ENCODE measurements at places on chromosomes 4 and X.

DNA sequence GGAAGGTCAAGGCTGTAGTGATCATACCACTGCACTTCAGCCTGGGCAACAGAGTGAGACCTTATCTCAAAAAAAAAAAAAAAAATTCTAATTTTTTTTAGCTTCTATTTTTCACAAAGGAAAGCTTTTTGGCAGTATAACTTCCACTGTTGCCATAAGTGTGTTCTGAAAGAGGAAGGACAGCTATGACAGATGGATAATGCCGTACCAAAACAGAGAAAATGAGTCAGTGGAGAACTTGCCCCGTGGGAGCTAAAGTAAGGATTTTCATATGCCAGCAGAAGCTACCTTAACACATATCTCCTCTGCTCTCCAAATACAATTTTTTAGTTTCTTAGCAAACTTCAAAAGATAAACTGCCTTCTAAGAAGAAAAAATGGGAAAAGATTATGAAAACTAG, 43.7 kb downstream of the RPS3A start:
- no peak for DNase-seq

DNA sequence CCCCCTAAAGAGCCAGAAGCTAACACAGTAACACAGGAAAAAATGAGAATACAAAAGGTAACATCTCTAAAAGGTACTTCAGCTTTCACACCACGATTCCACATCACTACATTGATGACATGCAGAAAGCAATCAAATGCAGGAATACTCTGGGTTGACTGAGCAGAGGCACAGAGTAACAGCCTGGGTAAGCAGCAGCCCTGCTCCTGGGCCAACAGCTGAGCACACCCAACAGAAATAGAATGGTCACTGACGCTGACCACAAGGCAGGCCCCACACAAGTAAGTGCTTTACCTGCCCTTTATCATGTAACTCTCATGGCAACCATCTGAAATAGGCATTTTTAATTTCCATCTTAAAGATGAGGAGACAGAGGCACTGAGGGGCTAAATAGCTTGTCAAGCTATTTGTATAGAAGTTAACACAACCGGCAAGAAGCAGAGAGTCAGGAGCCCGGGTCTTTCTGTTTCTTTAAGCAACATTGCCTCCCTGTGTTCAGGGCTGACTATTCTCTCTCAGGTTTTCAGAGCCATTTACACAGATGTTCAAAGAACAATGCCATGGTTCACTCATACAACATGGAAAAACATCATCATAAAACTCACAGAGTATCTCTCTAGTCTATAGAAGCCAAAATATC, 168.9 kb downstream of the ZNF674 start:
- DNase-seq: no peak

DNA sequence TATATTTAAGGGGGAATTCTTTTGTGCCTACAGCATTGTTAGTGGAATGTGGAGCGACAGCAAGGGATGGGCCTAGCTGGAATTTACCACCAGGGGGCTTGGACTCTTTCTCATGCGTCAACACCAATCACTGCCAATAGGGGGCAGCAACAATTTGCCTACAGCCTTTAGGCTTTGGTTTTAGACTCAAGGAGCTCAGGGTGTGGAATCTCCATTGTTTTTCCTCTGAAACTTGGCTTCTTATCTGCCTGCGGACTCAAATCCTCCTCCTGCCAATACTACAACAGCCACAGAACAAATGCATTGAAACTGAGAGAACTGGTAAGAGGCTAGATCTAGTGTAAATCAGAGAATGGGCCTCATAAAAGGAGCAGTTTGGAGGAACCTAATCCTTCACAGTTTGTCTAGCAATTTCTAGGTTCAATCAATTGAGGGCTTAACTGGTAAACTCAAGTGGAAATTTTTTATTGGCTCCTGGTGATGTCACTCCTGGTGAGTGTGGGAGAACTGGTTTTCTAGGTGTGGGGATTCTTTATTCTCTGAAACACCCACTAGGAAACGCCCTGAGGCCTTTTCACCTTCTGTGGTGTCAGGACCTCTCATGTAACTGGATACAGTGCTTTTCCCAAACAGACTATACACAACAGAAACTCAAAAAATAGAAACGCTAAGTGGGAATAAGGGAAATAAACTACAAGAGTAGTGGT, 27.9 kb upstream of the TMSB4X start:
- peak; percentile 53 for DNase-seq

- no peak for DNase-seq
These were observed 75.5 kb upstream of the SLC39A8 start for GRCh38 chr4:102420563-102421398.

DNA sequence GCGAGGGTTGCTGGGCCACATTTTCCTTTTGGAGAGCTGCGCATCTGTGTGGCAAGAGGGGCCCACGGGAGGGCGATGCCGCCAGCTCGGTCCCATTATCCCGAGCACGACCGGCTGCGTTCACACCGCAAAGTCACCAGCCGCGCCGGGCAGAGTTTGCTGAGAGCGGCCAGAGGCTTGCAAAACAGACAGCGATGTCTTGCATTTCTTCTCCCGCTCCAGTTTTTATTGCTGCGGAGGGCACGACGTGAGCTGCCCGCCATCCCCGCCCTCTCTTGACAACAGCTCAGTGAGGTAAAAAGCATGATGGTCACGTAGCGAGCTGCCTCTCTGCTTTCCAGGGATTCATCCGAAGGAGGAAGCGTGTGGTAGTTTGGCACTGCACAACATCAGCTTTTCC, 102.1 kb upstream of the TENM3 start:
- DNase-seq: no peak

GRCh38 chrX:45952030-45952429, 593.2 kb downstream of the ZNF674 start:
- no peak for DNase-seq

GRCh38 chr4:162163892-162164759, at the start of gene FSTL5:
FSTL5 (minus strand) TSS chr4:162164000; CDS start chr4:162111396, 52,604 bp downstream.
- DNase-seq: no peak

DNA sequence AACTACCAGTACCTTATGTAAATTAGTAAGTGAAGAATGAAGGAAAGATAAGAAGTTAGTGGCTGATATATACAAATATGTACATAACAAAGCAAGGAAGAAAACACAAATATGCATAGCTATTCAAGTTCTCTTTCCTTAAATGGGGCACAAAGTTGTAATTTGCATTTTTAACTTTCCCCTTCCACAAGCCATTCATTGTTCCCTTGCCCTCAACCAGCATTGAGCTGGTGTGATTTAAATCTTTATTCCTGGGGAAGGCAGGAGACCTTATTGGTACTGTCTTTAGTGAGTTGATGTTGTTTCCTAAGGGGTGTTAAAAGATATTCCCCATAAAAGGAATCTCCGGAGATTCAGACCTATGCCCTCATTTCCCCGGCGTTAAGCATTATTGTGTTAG, 735.3 kb downstream of the PCDH18 start:
- DNase-seq: no peak

GRCh38 chrX:19902110-19902509, 14.7 kb upstream of the SH3KBP1 start:
- no peak for DNase-seq

- DNase-seq: no peak
These were observed 4.6 kb downstream of the PNMA5 start for GRCh38 chrX:152989292-152989658.

GRCh38 chr4:152684007-152684406, 4.2 kb upstream of the TMEM154 start:
- DNase-seq: no peak

GRCh38 chr4:78165758-78166157, 108.6 kb downstream of the FRAS1 start:
- DNase-seq: no peak

DNA sequence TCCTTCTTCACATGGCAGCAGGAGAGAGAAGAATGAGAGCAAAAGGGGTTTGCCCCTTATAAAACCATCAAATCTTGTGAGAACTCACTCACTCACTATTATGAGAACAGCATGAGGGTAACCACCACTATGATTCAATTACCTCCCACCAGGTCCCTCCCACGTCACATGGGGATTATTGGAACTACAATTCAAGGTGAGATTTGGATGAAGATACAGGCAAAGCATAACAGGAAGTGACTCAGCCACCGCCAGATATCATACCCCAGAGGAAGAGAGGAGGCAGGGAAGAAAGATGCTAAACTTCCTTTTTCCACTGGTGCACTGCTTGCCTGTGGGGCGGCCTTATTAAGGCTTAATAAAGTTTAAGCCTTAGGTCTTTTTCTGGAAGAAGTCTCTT, 766.1 kb downstream of the KCTD8 start:
- no peak for DNase-seq

GRCh38 chr4:101253121-101253520, 94.2 kb downstream of the PPP3CA start:
- DNase-seq: no peak

DNA sequence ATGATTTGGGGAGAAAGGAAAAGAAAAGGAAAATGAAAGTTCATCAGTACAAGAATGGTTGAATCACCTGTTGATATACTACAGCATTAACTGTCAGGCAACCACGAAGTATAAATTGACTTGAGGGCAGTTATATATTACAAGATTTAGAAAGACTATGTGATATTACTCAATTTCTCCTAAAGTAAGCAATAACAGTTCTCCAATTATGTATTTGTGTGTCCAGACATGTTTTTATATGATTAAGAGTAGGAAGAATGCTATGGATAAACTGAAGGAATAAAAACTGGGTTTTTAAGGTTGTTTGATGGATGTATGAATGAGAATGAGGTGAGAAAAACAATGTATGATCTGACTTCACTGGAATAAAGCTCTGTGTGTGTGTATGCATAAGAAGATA, 2234.4 kb downstream of the ARAP2 start:
- no peak for DNase-seq

GRCh38 chr4:98745366-98745765, 87.0 kb upstream of the TSPAN5 start:
- no peak for DNase-seq

- DNase-seq: no peak
These were observed 257.1 kb upstream of the RPS6KA3 start for GRCh38 chrX:20523626-20524312.

DNA sequence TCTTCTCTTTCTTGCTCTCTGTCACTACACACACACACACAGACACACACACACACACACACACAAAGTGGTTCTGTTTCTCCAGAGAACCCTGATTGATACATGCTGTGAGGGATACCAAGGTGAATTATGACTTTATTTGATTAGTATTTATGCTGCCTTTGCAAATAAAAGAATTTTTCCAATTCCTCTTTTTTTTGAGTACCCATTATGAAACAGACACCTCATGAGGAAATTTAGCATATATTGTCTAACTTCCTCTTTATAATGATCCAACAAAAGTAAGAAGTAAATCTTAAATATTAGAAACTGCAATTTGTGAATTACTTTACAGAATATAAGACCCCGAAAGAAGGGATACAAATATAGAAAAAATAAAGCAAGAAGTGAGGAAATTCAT, 14.3 kb upstream of the RAB28 start:
- no peak for DNase-seq

DNA sequence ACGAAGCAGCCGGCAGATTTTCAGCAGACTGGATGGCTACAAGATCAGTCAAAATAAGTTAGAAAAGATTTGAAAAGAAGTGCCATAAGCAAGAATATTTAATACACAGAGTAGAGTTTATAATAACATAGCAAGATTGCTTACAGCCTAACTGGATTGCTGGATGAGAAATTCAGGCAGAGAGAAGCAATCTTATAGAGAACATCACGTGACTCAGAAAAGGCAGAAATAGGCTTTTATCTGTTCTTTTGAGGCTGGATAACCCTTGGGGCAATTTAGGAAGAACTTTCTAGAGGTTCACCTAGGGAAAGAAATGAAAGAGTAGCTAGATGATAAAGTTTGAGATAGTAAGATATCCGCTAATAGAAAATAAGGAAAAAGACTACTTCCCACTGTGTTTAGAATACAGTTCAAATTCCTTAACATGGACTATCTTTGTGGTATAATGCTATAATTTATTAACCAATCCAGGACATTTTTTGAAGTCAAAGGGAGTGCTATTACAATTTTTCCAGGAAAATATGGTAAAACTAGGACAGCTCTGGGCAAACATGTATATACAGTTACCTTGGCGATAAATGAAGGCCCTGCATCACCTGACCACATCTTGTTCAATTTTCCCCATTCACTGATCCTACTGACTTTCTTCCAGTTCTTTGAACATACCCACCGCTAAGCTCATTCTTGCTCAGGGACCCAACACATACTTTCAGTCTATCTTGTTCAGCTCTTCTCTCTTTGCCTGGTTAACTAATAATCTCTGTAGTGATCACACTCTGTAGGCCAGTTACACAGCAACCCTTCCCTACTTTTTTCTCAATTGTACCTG, 12.7 kb upstream of the SPCS3 start:
- DNase-seq: no peak

DNA sequence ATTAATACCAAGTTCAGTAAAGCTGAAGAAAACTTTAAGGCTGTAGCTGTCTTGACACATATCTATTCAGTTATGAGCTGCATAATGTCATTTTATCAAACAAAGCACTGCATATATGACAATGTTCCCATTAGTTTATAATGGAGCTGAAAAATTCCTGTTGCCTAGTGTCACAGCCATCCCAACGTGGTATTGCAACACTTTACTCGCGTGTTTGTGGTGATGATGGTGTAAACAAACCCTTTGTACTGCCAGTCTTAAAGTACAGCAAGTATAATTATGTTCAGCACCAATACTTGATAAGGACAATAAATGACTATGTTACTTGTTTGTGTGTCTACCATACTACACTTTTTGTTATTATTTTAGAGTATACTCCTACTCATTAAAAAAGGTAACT, 1415.6 kb upstream of the PCDH7 start:
- no peak for DNase-seq

DNA sequence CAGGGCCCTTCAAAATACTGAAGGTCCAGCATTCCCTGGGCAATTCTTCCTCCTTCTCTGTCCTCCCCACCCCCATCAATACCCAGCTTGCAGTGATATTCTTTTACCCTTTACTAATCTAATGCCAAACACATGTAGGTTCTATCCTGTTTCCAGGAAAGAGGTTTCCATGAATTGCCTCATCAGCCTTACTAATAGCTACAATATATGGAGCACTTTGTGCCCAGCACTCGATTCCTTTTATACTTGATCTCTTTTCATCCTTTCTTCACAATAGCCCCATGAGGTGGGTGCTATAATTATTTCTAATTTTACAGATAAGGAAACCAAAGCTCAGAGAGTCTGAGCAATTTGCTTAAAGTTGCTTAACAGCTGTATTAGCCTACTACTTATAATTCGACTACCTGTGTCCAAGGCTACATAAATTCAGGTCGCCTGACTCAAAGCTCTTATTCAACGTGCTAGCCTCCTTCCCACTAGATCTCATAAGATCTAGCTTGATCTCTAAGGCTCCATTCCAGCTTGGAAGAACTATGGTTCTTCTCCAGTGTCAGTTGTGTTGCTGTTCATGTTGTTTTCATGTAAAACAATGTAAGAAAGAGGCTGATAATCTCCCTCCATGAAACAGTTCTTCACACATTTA, 229.6 kb upstream of the PGRMC2 start:
- no peak for DNase-seq

DNA sequence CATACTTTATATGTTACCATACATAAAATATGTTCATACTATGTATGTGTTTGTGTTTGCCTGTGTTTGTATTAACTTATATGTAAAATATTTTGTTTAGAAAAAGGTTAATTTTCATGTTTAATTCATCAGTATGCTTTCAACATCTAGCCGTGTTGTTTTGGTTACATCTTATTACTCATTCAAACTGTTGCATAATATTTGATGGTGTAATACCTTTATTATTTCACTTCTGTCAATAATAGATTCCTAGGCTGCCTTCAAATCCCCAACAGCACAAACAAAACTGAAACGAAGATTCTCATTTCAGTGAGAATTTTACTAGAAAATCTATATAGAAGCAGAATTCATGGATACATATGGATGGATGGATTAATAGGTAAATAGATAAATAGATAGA, 462.3 kb upstream of the ADGRL3 start:
- no peak for DNase-seq

- no peak for DNase-seq
These were observed 784 bp upstream of the ANXA5 start for GRCh38 chr4:121697564-121697963.

GRCh38 chr4:77800483-77801259, 18.5 kb downstream of the CNOT6L start:
- no peak for DNase-seq
